ENCODE measurements at places on chromosomes 4 and X.

- DNase-seq, result no peak
Observed at GRCh38 chr4:10007793-10008608, 13.3 kb downstream of the SLC2A9 start.

DNA sequence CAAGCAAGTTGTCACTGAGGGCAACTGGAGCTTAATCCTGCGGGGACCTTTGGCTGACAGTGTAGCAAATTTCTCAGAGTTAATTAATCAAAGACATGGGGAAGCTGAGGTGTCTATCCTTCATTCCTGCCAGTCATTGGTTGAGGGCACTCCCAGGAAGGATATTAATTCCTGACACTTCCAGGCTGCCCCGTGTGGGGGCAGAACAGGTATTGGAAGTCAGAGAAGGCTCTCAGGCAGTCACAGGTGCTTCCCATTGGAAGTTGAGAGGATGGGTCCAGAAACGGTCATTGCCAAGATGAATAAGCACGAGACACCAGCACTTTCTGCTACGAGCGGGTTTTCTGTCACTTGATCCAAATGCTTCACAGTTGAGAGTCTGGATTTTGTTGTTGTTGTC, 29.1 kb upstream of the CD38 start:
- DNase-seq, result no peak

DNA sequence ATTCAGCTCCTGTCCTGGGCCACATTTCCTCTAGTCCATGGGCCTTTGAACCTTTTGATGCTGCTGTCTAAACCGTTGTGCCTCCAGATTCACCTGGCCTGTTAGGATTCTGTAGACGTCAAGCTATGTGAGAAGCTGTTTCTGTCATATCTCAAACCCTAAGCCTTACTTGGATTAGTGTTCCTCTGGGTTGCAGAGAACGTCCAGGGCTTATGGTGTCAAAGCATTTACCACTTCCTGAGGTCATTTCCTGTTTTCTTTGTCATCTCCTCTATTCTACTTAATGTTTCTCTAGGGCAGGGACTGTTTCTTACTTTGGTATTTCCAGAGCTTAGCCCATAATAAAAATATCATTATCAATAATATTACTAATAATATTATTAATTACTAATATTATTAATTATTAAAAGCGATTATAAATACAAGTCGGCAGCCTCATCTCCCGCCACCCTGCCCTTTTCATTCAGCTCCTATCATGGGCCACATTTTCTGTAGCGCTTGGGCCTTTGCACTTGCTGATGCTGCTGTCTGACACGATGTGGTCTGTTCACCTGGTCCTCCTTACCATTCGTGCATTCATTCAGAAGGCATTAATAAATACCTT, 19.1 kb downstream of the PRIMPOL start:
- no peak for DNase-seq

GRCh38 chr4:90621080-90621479, 493.9 kb downstream of the CCSER1 start:
- DNase-seq, result no peak

GRCh38 chrX:48648336-48648751, 35.3 kb upstream of the WAS start:
- peak; percentile 72 for DNase-seq

DNA sequence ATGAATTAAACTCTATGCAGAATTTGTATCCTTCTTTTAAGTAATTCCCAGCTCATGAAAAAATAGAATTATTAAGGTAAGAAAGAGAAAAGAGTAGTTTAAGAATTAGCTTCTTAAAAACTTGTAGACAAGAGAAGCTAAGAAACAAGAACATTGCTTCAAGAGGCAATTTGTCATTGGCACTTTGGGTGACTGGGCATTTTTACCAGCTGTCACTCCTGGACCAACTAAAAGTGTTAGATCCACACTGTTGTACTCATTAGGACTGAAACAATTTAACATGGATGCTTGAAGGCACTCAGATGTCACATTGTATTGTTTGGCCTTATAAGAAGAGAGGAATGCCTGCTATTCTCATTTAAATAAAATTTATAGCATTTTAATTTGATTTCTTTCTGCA, 7.4 kb downstream of the COL25A1 start:
- DNase-seq, result no peak

Data from hippocampal formation (tissue), 2 donors.